Mesenteric fat pad (tissue), 1 donor: ENCODE measurements at places on chromosomes 5 and 9. TPM values are rescaled to one million over a fixed set of nuclear protein-coding genes. Genes with fewer than 3 reads are reported as not detected.
A peak's percentile ranks its signal among the peaks of the same experiment; 100 is the strongest.

The GABRA6 gene
- not detected for total RNA-seq

The HMMR gene
- total RNA-seq, result 0.32 TPM

DNA sequence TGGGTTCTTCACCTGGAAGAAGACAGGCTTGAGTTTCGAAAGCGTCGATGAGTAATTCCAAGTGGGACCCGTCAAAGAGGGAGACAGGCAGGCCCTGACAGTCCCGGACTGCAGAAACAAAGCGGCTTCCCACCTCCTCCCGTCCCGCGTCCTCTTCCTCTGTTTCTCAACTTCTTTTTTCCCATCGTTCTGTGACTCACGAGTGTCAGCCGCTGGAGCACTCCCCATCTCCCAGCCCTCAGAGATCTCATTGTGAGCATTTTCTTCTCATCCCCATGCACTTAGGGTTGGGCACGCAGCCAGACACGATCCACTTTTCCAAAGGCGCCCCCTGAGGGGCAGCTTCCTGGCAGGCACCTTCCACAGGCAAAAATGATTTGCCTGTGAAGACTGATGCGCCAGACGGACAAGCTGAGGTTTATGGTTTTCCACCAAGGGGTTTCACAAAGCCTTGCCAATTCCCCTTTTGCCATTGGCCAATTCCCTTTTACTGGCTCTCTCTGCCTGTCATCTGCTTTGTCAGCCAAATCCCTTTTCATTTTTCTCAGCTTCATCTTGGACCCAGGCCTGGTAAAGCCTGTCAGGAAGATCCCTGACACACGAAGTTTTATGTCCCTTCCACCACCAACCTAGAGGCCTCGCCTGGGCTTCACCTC is 86.5 kb upstream of the ANKRD55 start:
- DNase-seq, result no peak

- no peak for DNase-seq
Observed at GRCh38 chr5:4295663-4296339, 700.2 kb downstream of the IRX1 start.

The TNFAIP8 gene
- 29.6 TPM for total RNA-seq

DNA sequence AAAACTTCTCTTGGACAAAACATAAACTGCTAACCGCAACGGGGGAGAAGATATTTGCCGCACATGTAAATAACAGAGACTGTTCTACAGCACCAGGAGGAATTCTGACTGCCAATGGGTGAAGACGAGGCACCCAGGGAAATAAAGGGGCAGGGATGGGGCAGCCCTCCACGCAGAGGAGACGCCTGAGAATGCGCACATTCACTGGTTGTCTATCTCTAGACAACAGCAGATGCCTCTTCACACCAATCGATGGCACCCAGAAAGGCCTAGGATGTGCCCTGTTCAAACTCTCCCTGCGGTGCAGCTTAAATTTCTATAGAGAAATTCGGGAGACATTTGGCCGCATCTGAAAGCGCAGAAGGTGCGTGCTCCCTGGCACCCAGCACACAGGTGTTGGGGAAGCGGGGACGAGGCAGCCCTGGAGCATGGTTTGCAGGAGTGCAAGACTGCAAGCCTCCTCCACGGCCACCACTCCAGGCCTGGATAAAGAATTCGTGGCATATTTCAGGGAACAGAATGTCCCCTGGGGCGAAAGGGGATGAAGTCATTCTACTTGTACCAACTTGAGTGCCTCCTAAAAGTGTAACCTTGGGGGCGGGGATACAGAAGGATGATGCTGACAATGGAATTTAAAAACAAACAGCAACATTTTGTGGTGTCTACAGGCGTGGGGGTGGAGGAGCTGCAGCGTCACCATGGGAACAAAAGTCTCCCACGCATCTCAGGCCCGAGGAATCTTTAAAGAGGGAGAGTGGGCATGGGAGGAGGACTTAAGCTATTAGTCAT is 6.3 kb upstream of the IRX2 start:
- DNase-seq, result no peak

DNA sequence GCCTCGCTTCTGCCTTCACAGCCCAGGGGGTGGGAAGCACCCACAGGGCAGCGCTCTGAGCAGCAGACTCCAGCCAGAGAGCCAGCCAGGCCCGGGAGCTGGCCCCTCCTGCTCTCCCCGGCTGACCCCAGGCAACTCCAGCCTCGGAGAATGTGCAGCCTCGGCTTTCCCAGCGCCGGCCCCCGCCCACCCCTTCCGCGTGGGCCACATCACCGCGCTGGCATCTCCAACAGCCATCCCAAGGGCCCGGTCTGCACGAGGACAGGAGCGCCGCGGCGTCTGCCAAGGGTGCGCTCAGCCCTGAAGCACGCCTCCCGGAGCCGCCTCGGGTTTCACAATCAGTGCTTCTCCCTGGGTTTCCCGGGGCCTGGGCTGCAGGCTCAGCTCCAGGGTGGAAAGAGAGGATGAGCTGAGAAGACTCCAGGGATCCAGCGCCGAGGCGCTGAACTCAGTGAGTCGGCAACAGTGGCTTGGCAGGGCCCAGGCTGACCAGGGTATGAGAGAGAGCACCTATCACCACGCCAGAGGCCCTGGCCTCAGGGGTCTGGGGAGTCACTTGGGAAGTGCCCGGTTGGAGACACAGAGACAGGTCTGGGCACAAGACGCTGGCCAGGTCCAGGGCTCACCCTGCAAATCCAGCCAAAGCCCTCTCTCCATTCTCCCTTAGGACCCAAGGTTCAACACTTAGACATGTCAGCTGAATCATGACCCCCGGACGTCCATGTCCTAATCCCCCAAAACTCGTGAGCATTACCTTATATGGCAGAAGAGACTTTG is 79.6 kb downstream of the ADAMTS2 start:
- peak; percentile 97 for DNase-seq

- DNase-seq, result no peak
Observed at GRCh38 chr9:125509476-125509875, 197.5 kb downstream of the MAPKAP1 start.

- DNase-seq, result no peak
Observed at GRCh38 chr9:123530244-123530643, 174.2 kb downstream of the CRB2 start.

GRCh38 chr9:128246471-128246870 is 29.3 kb downstream of the GOLGA2 start:
- no peak for DNase-seq

The CDK7 gene
- total RNA-seq, result 20.1 TPM
